NCI-H1694 (cell line): ENCODE measurements at places on chromosomes 7 and 10.

DNA sequence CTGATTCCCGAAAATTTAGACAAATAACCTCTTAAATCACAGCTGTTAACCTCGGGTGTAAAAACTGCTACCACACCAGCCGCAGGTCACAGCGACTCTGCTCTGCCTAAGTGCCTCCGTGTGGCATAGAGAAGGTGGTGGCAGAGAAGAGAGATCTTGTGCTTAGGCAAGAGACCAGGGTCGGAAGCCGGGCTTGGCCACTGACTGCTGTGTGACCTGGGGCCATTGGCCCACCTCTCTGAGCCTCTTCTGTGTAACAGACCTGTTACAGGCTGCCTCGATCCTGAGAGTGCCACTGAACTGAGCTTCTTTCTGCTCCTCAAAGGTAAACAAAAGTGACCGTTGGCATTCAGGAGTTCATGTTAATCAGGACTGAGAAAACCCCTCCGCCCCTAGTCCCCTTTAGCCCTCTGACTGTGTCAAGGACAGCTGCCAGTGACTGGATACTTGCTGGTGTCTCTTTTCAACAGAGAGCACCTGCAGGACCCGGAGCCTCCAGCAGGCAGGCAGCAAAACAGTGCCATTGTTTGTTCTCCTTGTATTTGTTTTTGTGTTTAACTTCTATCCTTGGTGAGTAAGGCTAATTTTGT is 36.5 kb downstream of the ZMIZ1 start:
- no peak for DNase-seq

GRCh38 chr7:114269714-114270113 is 144.9 kb upstream of the FOXP2 start:
- DNase-seq = no peak

DNA sequence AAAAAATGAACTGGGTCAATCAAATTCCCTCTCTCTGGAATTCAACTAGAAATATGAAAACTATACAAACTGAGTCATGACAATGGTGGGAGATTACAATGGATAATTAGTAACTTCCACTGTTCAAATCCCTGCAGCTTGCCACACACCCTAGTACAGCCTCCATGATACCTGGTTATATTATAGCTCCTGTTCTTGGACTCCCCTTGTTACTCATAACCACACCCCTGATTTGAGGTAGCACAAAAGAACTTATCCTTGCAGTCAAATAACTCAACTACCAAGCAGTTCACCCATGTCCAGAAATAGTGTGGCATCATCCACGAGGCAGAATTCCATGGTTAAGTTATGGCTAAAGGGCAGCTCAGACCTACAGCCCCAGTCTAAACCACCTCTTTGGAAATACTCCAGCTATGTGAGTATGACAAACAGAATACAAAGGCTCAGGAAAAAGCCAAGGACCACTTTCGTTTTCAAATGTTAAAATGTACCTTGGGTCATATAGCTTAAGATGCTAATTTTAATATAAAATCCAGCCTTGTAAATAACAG is 164.7 kb downstream of the CPEB3 start:
- DNase-seq = no peak

DNA sequence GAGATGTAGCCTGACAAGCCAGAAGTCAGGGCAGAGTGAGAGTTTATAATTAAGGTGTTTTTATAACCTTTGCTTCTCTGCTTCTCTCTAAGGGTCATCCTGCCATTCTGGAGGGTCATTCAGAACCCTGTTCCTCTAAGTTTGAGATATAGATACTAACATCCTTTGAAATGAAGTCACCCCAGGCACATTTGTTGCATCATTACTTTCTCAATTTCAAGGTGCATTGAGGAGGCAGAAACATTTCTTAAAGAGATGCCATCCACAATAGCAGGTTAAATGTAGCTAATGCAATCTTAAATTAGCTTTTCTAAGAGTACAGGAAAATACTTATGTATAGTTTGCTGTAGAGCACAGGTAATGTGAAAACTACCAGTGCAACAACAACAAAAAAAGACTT is 106.4 kb downstream of the LRRC4 start:
- DNase-seq = no peak

DNA sequence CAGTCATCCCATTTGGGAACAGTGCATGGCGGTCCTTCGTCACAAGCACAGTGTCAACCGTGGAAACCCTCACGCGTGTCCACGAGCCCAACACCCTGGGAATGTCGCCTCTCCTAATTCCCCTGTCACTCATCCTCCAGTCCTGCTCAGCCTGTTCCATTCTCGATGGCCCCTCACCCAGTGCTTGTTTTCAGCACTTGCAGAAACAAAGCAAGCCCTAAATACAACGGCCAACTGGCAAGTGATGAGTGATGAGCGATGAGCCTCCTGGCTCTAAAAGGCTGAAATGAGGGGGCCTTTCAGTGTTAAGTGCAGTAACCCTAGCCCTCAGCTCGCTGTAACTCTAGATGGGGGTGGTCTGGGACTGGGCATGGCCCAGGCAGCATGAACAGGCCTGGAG is 22.6 kb downstream of the NKX2-3 start:
- no peak for DNase-seq

DNA sequence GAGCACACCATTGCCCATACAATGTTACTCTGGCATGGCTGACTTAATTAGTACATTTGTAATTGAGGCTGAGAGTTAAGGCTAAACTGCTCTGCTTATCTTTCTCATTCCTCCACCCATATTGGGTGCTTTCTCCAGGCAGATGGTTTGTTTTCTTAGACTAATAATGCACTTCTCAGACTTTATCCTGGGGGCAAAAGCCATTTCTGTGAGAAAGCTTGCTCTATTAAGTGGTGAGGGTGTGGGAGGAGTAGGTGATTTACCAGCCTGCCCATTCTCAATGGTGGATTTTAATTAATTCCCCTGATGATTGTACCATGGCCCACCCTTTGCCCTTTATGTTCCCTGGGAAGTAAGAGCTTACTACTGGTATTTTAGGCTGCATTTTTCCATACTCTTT is 174.8 kb downstream of the FOXP2 start:
- DNase-seq = no peak

DNA sequence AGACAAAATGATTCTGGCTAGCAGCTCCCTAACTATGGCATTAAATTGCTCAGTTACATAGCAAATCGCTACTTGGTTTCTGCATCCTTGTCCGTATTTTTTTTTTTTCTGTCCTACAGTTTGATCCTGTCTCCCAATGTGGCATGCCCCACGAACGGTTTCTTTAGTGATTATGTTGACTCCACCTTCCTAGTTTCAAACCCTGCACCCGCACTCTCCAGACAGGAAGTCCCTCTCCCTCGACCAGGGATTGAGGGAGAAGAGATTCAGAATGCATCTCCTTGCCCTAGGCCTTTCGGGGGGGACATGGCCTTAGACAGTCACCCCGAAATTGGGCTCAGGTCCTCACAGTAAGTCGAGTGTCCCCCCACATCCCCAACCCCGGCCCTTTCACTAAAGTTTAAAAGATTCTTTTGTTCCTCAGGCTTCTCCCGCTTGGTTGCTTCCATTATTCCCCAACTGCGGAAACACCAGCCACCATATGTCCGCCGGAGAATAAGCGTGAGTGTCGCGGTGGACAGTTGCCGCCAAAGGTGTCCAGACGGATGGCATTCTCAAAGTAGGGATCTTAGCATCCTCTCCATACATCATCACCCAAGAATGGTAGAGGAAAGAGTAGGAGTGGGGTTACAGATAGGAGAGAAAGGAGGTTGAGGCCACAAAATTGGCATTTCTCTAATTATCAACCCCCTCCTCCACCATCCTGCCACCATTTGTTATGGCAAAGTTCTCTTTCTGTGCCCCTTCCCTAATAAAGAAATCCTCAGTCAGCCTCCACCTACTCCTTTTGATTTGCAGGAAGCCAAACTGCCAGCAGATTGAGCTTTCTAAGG is 7.3 kb downstream of the EVX1 start:
- DNase-seq = no peak

DNA sequence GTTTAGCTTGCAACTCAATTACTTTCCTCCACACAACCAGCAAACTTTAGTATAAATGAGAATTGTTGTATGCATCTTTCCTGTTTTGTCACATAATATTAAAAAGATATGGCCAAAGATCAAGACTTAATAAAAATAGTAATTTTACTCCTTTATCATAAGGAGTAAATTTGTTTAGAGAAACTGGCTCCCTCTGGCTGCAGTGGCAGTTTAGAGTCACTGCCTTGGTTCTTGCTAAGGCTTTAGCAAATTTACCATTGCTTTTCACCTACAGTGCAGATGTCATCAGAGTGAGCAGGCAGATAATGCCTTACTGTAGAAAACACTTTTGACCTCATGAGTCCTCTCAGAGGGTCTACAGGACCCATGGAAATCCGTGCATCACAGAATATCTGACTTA is 2.6 kb downstream of the PRPF18 start:
- DNase-seq = no peak

- peak; percentile 5 for DNase-seq
These were observed 140.4 kb downstream of the PIP4K2A start for GRCh38 chr10:22573820-22574569.

- no peak for DNase-seq
These were observed 165.8 kb downstream of the CCDC3 start for GRCh38 chr10:12835709-12836108.

- DNase-seq = no peak
These were observed 19.6 kb upstream of the PIP4K2A start for GRCh38 chr10:22733992-22734391.

DNA sequence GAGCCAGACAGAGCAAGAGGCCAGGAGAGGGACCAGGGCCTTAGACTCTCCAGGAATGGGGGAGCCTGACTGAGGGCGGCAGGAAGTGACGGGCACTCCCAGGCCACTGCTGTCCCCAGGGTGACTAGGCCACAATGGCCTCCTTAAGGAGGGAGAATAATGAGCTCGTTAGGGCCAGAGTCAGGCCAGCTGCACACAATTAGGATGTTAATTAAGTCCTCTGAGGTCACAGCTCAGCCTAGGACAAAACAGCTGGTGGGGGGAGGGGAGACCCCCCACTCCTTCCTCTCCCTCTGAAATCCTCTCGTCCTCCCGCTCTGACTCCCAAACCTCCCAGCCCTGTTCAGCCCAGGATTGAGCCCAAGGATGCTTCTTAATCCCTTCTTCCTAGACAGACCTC is 143.0 kb downstream of the NEURL1 start:
- no peak for DNase-seq

DNA sequence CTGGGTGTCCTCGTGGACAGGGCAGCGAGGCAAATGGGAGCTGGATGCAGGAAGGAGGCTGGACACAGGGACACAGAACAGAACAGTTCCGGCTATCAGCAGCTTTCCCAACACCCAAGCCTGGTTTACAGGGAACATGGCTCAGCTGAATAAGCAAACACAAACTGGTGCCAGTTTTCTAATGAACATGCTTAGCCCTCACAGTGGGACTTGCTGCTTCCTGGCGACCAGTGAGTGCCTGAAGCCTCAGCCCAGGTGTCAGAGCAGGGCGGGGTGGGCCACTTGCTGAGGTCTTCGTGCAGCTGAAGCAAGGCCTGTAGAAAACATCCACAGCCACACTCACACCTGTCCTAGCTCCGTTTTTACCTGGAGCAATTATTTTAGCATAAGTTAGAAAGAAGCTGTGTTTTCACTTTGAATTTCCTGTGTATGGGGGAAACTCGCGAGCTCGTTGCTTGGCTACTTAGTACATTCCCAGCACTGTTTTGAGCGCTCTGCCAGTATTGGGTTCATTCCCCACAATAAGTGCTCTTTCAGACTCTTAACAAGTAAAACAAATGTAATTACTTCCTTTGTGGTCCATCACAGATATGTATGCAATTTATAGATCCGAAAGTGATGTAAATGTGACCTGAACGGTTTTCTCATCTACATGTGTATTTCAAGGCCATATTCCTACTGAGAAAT is 261.2 kb upstream of the SHH start:
- DNase-seq = no peak

GRCh38 chr10:76124280-76124679 is 692.9 kb downstream of the LRMDA start:
- no peak for DNase-seq

- DNase-seq = peak; percentile 92
These were observed 37.0 kb downstream of the RPA3 start for GRCh38 chr7:7681191-7681935.

- DNase-seq = no peak
These were observed 1.4 kb upstream of the PODXL start for GRCh38 chr7:131557652-131558385.

- DNase-seq = no peak
These were observed 189.5 kb upstream of the MINDY3 start for GRCh38 chr10:16049782-16050181.

- no peak for DNase-seq
These were observed 455.6 kb upstream of the FZD8 start for GRCh38 chr10:36097696-36098095.

DNA sequence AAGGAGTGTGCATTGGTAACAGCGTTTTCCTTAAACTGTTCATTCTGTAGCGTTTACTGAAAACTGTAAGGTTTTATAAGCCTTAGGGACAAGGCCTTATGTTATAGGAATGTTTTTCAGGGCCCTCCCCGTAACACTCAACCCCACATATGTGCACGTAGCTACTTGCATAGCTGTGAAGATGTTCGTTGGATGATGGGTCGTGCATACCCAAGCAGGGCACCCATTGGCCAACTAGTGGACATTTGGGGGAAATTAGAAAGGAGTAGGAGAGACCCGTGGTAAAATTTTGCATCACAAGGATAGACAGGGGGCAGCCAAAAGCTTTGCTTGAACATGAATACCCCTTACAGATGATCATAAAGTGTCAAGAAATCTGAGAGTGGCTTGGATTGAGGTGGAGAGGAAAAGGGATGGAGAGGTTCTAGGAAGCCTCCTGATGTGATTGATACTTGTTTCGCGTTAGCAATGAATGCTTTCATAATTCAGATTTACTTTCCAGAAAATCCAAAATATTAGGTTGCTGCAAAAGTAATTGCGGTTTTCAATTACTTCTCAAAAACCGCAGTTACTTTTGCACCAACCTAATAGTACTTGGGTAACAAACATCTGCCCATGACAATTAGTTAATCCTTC is 878 bp downstream of the SEC61A2 start:
- peak; percentile 42 for DNase-seq

GRCh38 chr10:122306282-122306681 is 35.2 kb downstream of the BTBD16 start:
- DNase-seq = no peak

DNA sequence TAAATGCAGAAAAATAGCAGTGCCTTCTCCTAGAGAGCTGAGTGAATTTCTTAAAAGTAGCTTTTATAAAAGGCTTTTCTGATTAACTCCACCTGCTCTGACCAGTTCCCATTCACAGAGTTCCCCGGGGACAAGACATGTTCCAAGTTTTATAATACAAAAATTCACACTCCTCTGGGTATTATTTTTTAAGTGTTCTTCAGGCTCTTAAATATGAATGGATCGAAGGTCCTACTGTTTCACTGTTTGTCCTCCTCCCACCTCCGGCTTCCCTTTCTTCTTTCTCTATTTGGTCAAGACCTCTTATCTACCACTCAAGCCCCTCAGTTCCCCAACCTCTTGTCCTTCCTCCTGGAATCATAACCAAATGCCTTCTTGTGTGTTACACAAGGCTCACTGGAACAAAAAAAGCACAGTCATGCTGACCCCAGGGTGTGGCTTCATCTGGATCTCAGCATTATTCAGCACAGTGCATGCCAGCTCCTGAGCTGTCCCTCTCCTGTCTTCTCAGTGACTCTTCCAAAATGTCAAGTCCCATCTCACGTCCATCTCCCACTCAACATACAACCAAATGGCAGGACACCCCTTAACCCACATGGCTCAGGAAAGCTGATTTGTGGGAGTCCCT is 222.4 kb downstream of the SORCS1 start:
- DNase-seq = no peak
